ENCODE measurements at places on chromosomes 12 and 14.

GRCh38 chr14:21258889-21259787 lies 10.1 kb downstream of the HNRNPC start:
- no peak for DNase-seq

GRCh38 chr12:6294156-6295093 lies 16.1 kb upstream of the PLEKHG6 start:
- DNase-seq = no peak

DNA sequence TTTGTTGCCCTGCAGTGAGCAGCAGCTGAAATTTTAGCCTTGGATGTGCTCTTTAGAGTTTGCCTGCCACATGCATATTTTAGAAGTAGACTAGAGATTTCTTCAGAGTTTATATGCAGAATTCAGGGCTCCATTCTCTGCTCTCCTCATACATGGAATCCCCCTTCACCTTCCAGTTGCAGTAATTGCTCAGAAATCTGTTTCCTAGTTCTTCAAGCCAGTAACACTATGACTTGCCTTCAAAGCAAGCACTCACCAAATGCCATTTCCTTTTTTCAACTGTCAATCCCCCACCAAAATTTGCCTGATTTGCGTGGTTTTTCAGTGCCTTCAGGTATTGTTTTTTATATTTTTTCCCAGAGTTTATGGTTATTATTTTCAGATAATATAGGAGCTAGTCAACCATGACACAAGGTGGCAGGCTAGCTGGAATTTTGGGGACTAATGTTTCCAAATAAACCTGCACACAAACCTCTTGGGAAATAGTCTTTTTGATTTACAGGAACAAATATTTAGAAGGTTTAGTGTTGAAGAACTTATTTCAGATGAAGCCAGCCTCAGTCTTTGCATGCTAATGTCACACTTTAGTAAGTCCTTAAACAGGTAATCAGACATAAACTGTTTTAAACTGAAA lies 79.2 kb downstream of the ASCL1 start:
- DNase-seq = peak; percentile 21

- no peak for DNase-seq
These were observed 257.7 kb downstream of the ADGRD1 start for GRCh38 chr12:131211340-131211938.

DNA sequence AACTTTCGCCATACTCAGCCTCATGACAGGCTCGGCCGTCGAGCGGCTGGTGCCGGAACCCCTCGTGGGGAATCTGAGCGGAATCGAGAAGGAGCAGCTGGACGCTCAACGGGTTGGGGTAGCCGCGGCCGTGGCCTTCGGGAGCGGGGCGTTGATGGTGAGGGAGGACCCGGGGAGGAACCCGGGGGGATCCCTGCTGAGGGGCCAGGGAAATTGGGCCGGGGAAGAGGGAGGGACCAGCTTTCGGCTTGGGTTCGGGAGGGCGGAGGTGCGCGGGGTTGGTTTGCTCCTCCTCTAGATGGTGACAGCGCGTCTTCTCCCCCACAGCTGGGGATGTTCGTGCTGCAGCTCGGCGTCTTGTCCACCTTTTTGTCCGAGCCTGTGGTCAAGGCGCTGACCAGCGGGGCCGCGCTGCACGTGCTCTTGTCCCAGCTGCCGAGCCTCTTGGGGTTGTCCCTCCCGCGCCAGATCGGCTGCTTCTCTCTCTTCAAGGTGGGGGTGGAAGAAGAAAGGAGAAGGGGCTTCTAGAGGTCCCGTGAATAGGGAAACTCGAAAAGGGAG lies 9.8 kb downstream of the ARHGEF25 start:
- DNase-seq = peak; percentile 39

- no peak for DNase-seq
These were observed 36.9 kb upstream of the PRIMA1 start for GRCh38 chr14:93825235-93825553.

GRCh38 chr14:68864361-68864750 lies 71.5 kb upstream of the ZFP36L1 start:
- DNase-seq = no peak

- no peak for DNase-seq
These were observed 73.9 kb downstream of the RPS6KA5 start for GRCh38 chr14:90986510-90986909.

- no peak for DNase-seq
These were observed 1927.9 kb upstream of the SEL1L start for GRCh38 chr14:83461521-83461920.

GRCh38 chr14:28375295-28375694 lies 391.3 kb upstream of the FOXG1 start:
- no peak for DNase-seq

- no peak for DNase-seq
These were observed 16.6 kb downstream of the ADGRD1 start for GRCh38 chr12:130970165-130970907.

All from GM10248 (cell line).